ENCODE measurements at places on chromosomes 12 and 14.
A peak's percentile ranks its signal among the peaks of the same experiment; 100 is the strongest.

DNA sequence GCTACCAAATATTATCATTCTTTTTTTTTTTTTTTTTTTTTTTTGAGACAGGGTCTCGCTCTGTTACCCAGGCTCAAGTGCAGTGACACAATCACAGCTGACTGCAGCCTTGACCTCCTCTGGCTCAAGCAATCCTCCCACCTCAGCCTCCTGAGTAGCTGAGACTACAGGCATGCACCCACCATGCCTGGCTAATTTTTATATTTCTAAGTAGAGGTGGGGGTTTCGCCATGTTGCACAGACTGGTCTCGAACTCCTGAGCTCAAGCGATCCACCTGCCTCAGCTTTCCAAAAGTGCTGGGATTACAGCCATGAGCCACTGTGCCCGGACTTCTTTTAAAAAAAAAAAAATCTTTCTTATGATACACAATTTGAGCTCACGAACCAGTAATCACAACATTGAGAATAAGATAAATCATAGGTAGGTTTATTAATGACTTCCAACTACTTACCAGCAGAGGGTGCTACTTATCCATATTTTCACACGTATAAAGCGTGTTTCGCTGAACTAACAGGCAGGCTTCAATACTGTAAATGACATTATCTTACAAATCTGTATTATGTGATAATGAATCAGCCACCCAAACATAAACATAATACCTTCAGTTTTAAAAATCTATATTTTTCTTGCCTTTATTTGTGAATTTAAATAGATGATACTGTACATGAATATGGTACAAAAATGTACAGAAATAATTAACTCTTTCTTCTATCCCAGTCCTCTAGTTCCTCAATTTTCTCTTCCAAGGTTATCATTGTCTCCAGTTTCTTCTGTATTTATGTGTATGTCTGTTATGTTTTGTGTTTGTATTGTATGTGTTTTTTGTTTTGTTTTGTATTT is 42.5 kb upstream of the BCAT1 start:
- peak; percentile 94 for ATAC-seq

DNA sequence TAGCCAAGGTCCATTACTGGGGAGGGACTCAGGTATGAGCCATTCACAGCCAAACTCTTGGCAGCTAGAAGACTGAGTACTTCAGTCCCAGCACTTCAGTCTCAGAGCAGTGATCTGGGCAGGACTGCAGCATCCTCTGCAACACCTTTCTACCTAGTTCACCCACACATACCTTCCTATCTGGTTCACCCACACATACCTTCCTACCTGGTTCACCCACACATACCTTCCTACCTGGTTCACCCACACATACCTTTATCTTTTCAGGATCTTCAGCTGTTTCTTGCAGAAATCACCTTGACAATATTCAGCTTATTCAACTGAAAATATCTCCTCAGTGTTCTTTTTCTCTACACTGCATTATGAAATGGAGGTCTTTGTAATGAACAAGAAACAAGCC is 101.3 kb downstream of the SRGAP1 start:
- ATAC-seq: no peak

- peak; percentile 32 for ATAC-seq
These were observed 41.4 kb upstream of the TBX5 start for GRCh38 chr12:114447274-114447716.

DNA sequence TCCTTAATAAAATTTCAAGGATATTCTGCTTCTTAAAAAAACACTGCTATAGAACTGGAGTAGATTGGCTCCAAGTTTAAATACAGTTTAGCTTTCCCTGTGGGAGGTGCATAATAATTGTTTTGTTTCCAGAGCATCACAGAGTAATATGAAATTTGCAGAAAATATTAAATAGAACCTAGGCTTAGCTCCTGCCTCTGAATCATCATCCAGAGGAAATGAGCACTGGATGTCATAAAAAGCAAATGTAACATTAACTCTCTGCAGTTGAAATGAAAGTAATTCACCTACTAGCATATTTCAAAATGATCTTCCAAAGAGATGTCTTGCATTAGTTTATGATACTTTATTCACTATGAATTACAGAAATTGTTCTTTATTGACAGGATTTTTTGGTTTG is 769.8 kb downstream of the C12orf50 start:
- peak; percentile 59 for ATAC-seq

DNA sequence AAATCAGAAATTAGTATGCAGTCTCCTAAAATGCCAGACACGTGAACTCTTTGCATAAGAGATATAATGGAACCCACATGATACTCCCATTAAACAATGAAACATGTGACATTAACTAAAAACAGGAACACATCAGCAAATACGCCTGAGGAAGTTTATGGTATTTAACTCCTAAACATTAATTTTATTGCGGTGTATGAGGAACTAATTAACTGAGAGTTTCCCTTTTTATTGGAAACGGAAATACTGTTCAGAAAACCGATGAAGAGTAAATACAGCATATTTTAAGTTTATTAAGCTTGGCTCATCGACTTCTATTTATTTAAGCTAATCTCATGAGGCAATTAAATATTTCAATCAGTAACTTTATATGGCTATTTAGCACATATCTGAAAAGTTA is 290.3 kb downstream of the SOX5 start:
- no peak for ATAC-seq

GRCh38 chr12:53513712-53514410 is 6.6 kb upstream of the NPFF start:
- no peak for ATAC-seq

DNA sequence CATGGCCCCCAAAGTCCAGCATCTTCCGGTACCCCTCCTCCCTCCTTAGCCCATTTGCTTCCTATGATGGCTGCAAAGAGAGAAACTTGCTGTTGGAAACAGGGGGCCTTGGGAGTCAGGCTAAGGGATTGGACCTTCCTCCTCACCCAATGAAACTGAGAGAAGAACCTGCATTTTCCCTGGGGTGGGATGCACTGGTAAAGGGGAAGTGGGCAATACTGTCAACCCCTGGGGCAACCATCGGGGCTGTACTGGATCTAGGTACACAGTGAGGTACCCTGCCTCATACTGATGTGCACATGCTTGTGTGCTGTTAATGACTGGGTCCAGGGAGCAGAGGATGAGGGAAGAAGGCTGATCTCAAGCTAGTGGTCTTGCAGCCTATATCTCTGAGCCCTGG is 11.0 kb upstream of the JPH4 start:
- ATAC-seq: no peak

DNA sequence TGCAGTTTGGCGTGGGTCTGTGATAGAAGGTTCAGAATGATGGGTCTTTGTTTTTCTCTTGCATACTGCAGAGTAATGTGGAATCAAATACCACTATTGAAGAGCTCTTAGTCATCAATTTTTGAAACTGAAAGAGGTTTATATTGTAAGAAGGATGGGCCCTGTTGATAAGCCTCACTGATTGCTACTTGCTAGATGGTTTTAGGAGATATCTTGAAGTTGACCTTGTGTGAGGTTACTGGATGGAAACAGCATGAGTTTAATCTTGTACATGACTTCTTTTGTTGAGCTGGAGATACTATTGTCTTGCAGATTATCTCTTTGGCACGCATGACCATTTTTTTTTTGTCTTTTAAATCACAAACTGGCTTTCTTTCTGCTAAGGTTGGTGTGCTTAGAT is 13.8 kb downstream of the BICD1 start:
- no peak for ATAC-seq

DNA sequence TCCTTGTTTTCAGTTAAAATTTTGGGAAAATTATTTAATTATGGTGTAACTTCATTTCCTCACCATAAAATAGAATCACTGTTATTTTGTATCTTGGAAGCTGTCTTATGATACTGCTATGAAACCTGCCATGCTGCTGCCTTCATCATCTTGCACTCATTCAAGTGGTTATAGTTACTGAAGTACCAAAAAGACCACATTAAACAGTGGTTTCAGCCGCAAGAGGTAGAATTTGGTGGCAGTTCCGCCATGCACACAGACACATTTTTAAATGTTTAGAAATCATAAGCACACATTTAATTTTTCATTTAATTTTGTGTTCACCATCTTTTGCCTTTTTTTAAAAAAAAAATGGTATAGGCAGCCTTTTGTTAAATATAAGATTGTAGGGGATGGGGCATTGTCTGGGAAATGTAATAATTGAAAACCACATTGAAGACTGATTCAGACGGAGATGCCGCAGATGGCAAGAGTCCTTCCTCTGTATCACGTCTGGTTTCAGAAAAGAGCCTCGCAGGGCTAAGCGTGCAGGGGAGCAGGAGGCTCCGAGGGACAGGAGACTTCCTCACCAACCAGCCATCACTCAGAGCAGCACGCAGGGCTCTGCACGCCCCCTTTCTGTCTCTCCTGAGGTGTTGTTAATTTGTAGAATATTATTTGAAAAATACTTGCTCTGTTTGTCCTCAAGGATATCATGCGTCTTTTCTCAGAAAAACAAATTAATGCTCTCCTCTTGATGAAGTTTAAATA is 115.2 kb upstream of the PELI2 start:
- ATAC-seq: no peak

- peak; percentile 96 for ATAC-seq
These were observed 1.2 kb downstream of the PRMT8 start for GRCh38 chr12:3491938-3492792.

GRCh38 chr12:42846782-42847181 is 257.2 kb upstream of the PRICKLE1 start:
- ATAC-seq: no peak

DNA sequence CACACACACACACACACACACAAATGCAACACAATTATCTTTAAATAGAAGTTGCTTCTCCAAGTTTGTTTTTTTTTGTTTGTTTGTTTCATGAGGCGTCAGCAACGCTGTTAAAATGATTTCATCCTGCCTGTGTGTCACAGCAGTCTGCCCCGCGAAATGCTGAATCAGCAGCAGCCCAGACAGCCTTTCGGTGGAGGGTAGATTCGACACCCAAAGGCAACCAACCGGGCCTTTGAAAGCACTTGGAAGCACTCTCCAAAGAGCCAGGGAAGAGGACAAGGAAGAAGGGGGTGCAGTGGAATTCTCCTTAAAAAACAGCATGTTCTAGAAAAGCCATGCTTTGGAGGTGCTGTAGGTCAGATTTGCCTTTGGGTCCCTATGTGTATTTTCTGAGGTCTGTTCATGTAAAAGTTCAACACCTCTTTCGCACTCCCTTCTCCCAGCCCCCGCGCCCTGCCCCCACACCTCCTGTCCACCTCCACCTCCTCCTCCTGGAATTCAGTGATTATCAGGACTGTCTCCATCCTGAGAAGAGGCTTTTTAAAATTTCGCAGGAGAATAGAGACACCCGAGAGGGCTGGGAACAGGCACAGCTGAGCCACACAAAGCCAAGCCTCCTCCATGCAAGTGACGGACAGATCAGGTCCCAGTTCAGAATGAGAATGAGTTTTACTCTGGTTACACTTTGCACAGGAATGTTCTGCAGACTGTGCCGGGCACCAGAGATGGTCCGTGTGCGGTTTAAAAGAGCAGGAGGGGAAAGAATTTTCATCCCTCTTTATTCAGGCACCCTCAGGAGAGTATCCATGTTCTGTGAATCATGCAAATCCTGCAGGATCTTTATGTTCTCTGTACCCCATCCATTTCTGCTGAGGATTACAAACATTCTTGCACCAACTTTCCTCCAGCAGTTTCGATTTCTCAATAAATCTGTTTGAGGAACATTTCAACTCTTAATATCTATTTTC is 177.9 kb downstream of the ETV6 start:
- no peak for ATAC-seq

DNA sequence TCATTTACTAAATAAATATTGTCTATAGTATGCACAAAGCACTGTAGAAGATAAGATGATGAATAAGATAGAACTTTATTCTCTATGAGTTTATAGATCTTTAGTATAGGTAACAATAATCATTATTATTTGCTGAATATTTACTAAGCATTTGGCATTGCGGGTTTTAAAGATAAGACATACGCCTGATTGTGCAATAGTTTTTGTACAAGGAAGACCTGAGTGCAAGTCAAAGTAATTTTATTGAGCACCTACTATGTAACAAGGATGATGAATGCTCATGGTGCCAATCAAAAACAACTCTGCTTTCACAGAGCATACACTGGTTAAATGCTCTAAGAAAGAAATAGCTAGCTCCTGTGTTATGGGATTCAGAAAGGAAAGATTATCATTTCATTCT is 1461.7 kb upstream of the FLRT2 start:
- no peak for ATAC-seq

GRCh38 chr14:99600232-99600888 is 3.6 kb downstream of the CCDC85C start:
- ATAC-seq: no peak

- no peak for ATAC-seq
These were observed 172.5 kb downstream of the GXYLT1 start for GRCh38 chr12:41972196-41972595.

- peak; percentile 44 for ATAC-seq
These were observed 117.9 kb upstream of the MAP1LC3B2 start for GRCh38 chr12:116441292-116441691.

DNA sequence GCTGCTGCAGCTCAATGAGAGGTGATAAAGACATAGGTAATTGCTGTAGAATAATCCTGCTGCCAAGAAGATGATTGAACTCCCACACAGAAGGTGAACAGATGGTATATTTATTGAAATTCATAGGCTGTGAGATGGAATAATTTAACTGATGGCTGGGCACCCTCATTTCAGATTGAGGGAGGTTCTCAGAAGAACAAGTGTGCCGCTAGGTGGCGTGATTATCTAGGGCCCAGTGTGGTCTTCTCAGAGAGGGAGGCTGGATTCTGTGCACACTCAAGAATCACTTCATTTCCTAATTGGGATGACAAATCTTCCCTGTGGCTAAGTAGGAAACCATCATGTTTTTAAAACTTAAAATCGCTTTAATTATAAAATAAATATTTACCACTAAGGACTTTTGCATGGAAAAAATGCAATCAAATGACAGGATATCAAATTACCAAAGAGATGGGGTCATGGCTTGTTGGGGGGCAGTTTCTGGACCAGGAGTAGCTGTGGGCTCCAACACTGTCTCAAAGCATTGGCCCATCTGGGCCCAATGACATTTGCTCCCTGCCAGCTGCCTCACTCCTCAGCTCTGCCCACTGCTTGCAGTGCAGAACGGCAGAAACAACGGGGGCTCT is 132.3 kb downstream of the SNAPC1 start:
- peak; percentile 93 for ATAC-seq

DNA sequence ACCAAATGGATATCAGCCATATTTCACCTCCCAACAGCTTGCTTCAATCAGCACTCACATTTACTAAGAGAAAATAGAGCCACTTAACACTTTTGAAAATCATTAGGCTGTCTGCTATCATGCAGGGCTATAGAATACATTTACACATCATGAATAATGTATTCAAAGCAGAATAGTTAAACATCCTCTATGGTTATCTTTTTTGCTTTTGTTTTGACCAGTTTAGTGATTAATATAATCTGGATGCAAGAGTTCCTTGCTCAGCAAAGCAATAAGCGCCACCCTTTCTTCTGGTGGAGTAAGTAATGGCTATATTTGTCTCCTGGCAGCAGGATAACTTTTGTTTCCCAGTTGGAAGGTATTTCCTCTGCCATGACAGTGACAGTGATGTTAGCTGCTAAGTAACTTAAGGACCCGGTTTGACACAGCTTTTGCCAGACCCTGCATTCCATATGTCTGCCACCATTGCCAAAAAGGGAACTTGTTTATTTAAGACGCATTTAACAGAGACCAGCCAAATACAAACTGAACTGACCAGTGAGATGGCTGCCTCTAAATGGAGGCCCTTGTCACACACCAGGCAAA is 70.3 kb upstream of the NR2C1 start:
- peak; percentile 32 for ATAC-seq

- peak; percentile 86 for ATAC-seq
These were observed 377.0 kb upstream of the ATP2B1 start for GRCh38 chr12:90085494-90086274.

GRCh38 chr12:4809013-4809448 is 88.8 kb downstream of the GALNT8 start:
- ATAC-seq: no peak

- ATAC-seq: no peak
These were observed 34.1 kb upstream of the TUBA1C start for GRCh38 chr12:49230805-49231194.
